ENCODE measurements at places on chromosomes 2 and 18.

- DNase-seq: no peak
Measured at GRCh38 chr18:59141294-59142068, 1.8 kb downstream of the SEC11C start.

DNA sequence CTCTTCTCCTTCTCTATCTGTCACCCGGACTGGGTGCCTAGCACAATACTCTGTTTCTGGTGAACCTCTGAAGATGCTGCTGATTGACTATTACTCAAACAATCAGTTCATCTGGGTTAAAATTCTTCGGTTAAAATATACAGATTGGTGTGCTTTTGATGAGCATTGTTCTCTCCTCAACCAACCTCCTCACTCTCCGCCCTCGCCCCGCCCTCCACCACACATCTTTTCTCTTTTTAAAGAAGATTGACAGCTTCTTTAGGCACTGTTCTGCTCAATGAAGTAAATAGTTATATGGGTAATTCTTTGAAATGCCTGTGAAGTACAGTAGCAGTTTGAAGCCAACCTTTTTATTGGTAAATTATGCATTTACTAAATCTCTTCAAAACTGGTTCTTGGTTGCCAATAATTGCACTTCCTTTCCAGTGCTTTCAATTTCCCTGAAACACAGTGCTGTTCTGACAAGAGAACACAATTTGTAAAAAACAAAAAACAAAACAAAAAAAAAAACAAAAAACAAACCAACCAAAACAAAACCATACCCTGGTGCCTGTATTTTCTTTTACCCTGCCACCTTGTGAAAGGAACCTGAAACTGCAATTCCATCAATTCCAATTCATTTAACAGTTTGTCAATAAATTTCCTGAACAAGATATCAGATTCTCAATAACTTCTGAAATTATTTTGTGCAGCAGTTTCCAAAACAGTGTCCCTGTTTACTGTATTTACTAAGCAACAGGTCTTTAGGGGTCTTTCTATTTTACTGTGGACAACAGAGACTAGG is 188.6 kb downstream of the LRP1B start:
- no peak for DNase-seq

GRCh38 chr2:238163481-238164198 is 4.9 kb downstream of the ERFE start:
- DNase-seq: no peak

DNA sequence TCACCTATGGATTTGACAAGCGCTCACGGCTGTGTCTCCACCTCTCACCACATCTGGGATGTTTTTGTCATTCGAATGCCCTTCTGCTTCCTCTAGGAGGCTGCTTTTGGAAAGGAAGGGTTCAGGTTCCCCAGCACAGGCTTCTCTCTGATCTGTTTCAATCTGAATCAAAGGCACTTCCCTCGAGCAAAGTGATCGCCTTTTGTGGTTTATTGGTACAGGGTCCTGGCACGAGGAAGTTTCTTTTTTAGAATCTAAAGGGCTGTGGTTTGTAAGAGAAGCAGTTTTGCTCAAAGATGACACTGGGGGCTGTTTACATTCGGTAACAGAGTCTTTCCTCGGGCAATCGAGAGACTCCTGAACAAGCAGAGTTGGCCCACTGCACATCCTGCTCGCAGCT is 145.0 kb downstream of the DAW1 start:
- DNase-seq: no peak

DNA sequence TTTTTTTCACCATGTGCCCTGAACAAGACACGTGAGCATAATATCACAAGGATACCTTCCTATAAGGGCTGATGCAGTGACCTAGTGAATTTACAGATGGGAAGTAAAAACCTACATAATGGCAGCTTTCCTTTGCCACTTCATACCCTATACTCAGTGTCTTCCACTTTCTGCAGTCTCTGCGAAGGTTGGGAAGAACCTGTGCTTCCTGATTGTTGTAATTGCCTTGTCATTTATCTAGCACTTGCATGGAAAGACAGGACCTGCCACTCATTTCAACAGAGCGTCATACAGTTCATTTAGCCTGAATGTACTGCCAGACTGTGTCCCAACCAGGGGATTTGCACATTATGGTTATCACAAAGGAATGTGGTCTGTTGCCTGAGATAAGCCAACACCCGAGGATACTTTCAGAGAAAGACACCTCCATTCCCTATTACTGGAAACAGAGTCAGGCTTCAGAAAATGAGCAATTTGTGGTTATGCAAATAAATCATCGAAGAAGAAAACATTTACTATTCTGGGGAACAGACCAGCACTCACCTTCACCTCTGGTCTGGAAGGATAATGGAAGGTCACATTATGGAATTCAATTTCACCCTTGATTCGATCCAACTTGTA is 55.0 kb downstream of the ABCB11 start:
- no peak for DNase-seq

- no peak for DNase-seq
Measured at GRCh38 chr2:193695367-193695766, 1500.6 kb upstream of the TMEFF2 start.

DNA sequence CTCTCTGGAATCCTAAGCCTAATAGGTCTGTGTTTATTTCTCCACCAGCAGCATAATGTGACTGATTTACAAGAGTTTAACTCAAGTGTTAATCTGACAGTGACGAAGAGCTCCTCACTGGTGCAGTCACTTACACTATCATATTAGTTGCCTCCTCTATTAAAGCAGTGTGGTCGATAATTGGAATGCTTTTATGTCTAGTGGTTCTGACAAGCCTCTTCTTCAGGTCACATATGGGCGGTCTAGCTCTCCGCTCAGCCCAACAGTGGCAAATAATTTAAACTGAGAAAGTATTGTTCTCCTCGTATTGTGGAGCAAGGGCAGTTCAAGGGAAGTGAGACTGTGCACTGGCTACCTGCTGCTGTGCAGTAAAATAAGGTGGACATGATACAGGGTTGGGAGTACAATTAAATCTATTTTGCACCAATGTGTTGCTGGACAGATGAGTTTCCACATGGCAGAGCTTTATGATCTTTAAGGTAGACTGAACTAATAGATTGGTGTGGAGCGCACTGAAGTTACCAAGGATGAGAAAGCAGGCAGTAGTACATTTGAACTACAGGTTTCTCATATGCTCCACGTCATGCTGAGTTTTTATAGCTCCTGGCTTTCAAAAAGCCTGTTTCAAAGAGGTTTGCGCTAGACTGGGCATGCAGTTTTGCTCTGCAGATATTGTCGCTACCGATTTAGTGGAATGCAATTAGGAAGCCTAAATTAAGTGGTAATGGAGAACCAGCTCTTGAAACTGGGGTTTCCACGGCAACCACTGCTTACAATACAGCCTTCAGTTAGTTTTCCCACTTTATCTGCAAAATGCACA is 151.7 kb upstream of the POU3F3 start:
- no peak for DNase-seq

DNA sequence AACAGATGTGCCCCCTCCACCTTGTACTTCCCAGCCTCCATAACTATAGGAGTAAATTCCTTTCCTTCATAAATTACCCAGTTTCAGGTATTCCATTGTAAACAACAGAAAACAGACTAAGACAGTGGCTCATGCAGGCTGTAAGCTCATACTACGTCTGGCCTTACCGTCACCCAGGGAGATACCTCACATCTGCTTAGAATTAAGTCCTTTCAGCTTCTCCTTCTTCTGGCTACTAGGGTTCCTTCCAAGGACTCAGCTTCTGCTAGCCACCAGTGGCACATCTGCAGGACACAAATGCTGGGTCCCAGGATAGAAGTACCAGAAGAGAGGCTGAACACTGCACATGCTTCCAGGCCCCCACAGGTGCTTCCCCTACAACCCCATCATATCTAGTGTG is 22.4 kb upstream of the FEZ2 start:
- no peak for DNase-seq

DNA sequence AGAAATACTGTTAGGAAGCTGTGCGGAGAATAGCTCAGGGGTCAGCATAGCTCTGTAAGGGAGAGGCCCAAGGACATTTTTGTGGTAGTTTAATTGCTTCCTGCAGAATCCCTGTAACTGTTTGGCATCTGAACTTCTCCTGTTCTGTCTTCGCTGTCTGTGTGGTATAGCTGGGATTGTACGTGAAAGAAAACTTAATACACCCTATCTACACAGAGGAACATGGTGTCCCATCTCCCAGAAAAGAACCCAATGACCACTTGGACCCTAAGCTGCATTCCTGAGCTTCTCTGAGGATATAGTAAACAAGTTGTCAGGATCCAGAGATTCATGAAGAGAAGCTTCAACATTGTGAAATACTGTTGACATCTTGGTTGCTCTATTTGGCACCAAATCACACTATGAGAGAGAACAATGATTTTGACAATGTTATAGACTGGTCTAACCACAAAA is 81.3 kb downstream of the CDC42EP3 start:
- no peak for DNase-seq

DNA sequence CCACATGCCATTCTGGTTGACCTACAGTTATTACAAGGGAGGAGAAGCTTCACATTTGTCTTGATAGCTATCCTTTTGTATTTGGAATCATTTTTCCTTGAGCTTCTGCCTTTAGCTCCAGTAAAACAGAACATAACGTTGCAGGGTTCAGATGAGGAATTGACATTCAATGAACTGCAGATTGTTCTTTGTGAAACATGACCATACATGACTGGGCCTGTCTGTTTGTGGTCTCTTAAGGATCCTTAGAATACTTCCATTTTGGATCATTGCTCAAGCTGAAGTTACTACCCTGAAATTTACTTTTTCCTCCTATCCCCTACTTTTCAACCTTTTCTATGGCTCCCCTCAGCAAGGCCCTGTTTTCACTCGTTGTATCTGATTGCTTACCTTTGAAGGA is 1281.7 kb upstream of the CELF4 start:
- DNase-seq: no peak
